Astrocyte (in vitro differentiated cells and primary cell): ENCODE measurements at places on chromosomes 6 and 20. TPM values are rescaled to one million over a fixed set of nuclear protein-coding genes. Genes with fewer than 3 reads are reported as not detected.

GRCh38 chr6:134734312-134734869 lies 215.5 kb downstream of the ALDH8A1 start:
- H3K36me3 ChIP-seq = no peaks in the 10 kb centered on the region
- no peak overlapping the region for H3K27ac ChIP-seq
- no peaks in the 10 kb centered on the region for H3K27me3 ChIP-seq

TRAPPC3L gene
- not detected in 2 replicates for total RNA-seq

DNA sequence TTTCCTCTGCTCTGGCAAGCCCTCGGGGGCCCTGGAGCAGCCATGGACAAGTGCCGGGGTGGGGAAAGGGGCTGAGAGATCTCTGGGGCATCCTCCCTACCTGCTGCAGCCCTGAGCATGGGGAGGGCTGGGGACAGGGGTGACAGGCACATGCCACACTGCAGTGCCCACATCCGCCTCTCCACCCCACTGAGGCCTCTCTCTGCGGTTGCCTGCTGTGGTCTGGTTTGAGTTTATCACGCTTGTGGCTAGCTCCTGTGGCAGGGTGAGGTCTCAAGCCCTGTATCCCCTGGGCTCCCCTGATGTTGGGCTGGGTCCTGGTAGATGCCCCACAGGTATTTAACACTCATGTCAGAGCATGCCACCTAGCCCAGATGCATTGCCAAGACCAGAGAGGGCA lies 52.9 kb upstream of the MLN start:
- H3K27ac ChIP-seq = no peak overlapping the region
- H3K36me3 ChIP-seq = no peaks in the 10 kb centered on the region
- H3K4me1 ChIP-seq = no peaks in the 10 kb centered on the region

GRCh38 chr6:96017070-96017359 lies 1.2 kb downstream of the FUT9 start:
- no peak for DNase-seq
- peaks cover 27% of the 10 kb centered on the region for H3K27me3 ChIP-seq
- H3K36me3 ChIP-seq = no peaks in the 10 kb centered on the region
- H3K4me1 ChIP-seq = peaks cover 2% of the 10 kb centered on the region
- H3K4me3 ChIP-seq = no peak overlapping the region
- H3K27ac ChIP-seq = no peak overlapping the region

COL11A2 gene
- total RNA-seq = 1.3 and 2.2 TPM in 2 replicates

DNA sequence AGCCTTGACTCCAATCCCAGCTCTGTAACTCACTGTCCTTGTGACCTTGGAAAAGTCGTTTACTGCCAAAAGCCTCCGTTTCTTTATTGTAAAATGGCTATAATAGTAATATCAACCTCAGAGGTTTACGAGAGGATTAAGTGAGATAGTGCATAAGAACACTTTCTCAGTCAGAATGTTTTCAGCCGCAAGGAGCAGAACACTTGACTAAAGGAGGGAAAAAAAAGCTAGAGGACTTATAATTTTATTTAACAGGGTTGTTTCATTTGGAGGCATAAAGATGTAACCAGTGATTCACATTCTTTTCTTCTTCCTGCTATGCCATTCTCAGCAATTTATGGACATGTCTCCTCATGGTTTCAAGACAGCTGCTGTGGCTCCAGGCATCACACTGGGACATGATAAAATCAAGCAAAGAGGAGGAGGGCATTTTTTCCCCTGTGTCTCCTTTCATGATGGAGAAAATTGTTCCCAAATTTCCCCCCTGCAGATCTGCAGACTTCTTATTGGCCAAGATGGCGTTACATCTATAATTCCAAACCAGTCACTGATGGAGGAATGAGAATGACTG lies 143.0 kb upstream of the PTPN1 start:
- no peaks in the 10 kb centered on the region for H3K27me3 ChIP-seq
- H3K36me3 ChIP-seq = no peaks in the 10 kb centered on the region
- DNase-seq = no peak
- no peak overlapping the region for H3K4me3 ChIP-seq
- no peak overlapping the region for H3K27ac ChIP-seq
